ENCODE measurements at places on chromosomes 12 and 14. TPM values are rescaled to one million over a fixed set of nuclear protein-coding genes. Genes with fewer than 3 reads are reported as not detected.

DNA sequence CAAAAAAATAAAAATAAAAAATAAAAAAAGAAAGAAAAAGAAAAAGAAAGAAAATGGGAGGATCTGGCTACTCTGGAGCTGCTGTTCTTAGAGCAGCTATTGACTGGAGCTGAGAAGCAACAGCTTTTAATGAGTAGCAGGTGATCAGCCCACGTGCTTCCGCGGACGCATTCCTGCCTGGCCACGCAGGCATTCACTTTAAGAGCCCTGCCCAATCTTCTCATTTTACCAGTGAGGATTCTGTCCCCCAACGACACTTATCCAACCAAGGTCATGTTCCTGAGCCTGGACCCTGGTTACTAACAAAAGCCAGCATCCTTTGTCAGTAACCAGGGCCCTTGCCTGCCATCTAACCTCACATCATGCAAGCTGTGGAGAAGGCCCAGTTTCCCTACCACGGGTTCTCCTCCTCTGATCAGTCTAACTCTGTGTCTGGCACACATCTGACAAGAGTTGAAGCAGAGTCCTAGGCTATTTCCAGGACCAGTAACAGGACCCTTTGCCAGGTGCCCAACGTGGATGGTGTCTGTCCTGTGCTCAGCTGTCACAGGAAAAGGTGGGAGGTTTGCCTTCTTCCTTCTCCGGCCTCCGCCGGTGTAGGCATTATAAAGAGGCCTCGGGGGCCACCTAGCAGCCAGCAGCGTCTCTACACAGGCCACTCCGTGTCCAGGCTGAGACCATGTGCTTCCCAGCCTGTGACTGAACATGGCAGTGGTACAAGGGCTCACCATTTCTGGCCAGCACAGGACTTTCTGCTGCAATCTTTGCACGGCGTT, 60.9 kb upstream of the GPATCH2L start:
- DNase-seq, result no peak
- H3K36me3 ChIP-seq, result no peaks in the 10 kb centered on the region
- H3K27me3 ChIP-seq, result no peaks in the 10 kb centered on the region
- no peak overlapping the region for H3K27ac ChIP-seq
- no peaks in the 10 kb centered on the region for H3K4me1 ChIP-seq
- H3K4me3 ChIP-seq, result no peak overlapping the region

DNA sequence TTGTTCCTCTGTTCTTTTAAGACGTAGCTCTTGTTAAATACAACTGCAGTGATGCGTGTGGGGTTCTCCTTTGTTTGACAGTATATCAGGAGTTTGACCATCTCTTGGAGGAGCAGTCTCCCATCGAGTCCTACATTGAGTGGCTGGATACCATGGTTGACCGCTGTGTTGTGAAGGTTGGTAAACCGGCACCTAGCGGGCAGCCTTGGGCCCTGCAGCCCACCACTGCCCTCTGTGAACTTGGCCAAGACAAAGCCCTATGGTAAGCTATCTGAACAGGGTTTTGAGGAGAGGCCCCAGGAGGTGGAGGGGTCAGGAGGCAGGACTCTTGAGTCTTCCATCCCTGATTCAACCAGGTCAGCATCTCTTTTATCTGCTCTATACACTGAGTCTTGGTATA, 54.6 kb upstream of the RIC8B start:
- H3K4me1 ChIP-seq, result no peaks in the 10 kb centered on the region
- H3K4me3 ChIP-seq, result no peak overlapping the region
- H3K27me3 ChIP-seq, result no peaks in the 10 kb centered on the region
- DNase-seq, result no peak
- no peaks in the 10 kb centered on the region for H3K36me3 ChIP-seq

GRCh38 chr14:87567618-87568295, 425.2 kb downstream of the GALC start:
- no peaks in the 10 kb centered on the region for H3K27me3 ChIP-seq
- H3K4me3 ChIP-seq, result no peak overlapping the region
- no peak for DNase-seq
- H3K27ac ChIP-seq, result no peak overlapping the region

DNA sequence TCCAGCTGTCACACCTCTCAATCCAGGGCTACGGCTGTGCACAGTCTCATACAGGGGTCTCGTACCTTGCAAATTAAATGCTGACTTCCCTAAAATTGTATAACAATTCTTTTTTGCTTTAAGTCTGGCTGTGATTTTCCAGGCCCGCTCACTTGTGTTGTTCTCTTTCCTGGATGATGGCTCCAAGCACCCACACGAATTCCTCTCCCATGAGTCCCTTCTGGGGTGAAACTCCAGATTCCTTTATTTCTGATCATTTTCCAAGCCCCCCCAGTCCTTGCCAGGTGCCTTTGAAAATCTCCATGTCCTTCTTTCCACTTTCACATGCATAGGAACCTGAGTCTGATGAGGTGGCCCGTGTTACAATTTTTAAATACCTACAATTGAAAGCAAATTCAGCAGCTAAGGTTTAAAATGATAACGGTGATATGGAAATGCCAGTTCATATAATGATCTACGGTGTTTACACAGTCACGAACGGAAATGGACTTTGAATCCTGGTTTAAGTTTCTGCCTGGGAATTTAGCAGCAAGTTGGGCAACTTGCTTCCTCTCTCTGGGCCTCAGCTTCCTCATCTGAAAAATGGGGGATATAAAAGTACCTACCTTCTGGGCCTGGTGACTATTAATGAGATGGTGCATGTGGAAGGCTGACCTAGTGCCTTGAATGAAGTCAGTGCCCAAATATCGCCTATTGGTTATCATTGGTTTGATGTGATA, 85.5 kb downstream of the STAB2 start:
- no peak for DNase-seq
- no peak overlapping the region for H3K4me3 ChIP-seq
- no peak overlapping the region for H3K27ac ChIP-seq
- H3K27me3 ChIP-seq, result peaks cover 4% of the 10 kb centered on the region
- H3K36me3 ChIP-seq, result no peaks in the 10 kb centered on the region

DNA sequence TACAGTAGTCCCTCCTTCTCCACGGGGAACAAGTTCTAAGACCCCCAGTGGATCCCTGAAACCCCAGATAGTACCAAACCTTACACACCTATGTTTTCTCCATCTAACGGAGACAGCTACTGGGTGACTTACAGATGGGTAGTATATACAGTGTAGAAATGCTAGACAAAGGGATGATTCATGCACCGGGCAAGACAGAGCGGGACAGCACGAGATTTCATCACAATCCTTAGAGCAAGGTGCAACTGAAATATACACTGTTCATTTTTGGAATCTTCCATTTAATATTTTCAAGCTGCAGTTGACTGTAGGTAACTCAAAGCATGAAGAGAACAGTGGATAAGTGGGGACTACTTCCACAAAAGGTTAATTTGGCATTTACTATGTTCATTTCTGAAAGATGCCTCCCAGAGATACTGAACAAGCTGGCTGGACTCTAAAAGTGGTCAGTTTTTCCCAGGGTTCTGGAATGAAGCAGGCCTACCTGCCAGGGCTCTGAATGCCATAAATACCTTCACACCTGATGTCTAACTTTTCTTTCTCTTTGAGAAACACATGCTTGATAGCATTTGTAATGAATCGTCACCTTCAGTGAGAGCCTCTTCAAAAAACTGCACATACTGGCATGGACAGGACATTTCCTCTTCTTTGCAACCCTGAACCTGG, 127.7 kb upstream of the FOXN3 start:
- H3K4me3 ChIP-seq, result no peak overlapping the region
- H3K4me1 ChIP-seq, result peaks cover 16% of the 10 kb centered on the region
- no peak for DNase-seq

Gene KRT85
- total RNA-seq, result not detected

Gene SIX1
- total RNA-seq, result not detected

Gene CBLN3
- 3.8 TPM for total RNA-seq
